ENCODE measurements at places on chromosomes 5 and 9.

DNA sequence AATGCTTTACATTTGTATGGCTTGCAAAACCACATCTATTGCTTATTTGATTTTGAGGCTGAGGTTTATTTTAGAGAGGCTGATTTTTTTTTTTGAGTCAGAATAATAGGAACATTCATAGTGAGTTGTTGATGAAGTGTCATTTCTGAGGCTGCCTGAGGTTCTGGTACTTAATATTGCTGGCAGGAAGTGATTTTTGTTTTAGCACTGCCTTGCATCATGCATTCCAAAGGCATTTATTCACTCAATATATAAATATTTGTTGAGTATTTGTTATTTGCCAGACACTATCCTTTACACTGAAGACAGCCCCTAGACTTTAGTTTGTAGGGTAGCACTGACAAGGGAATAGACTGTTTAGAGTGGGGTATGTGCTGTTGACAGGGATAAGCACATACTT, 2.7 kb downstream of the RNF20 start:
- DNase-seq: no peak

DNA sequence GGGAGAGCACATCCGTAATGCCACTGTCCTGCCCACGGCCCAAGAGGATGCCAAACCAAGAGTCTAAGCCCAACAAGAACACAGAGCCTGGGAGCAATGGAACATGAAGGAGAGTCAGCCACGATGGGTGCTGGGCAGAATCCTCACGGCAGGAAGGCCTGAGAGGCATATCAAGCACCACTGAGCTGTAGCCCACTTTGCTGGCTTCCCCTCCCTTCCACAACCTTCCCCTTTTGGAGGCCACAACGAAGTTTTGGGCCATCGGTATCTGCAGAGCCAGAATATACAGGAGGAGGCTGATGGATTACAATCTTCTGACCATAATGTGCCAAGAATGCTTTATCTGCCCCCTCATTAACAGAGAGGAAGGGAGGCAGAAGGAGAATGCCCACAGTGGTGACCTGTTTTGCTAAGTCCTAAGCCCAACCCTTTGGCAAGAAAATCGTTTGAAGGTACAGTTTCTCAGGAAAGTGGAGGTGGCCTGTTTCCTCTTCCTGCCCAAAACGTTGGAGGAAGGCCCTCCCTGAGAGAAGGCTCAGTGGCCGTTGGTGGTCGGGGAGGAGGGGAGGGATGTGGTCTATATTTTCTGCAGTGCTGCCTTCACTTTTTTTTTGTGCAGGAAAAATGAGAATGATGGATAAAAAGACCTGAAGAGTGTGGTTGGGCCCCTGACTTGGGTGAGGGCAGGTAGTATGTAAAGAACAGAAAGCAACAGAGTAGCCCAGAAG, 26.2 kb downstream of the MACROH2A1 start:
- DNase-seq: no peak

GRCh38 chr9:459491-460444, 245.1 kb downstream of the DOCK8 start:
- no peak for DNase-seq

- no peak for DNase-seq
Measured at GRCh38 chr5:76704131-76704663, 11.7 kb upstream of the F2R start.

DNA sequence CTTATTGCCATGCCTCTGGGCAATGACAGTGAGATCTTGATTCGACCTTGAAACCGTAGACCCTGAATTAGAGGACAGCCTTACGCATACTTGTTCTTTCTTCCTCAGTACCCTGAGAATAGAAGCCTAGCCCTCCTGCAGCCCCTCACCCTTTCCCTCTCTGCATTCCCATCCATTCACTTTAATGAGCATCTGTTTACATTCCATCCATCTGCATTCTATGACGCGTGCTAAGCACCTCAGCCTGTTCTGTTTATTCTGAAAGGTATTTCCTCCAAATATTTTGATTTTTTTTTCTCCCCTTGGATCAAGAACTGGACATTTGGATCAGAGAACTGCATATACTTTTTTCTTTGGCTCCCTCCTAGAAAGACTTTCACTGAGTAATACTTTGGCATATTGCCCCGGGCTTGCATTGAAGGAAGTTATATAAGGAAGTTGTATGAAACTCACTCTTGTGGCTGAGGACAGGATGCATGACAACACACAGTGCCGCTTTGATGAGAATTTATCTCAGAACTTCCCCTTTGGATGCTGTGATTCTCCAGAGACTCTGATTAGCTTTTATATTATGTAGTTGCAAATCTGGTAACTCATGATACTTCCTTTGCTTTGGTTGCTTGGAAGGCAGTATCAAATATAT, 15.7 kb downstream of the TMEM8B start:
- peak; percentile 50 for DNase-seq

DNA sequence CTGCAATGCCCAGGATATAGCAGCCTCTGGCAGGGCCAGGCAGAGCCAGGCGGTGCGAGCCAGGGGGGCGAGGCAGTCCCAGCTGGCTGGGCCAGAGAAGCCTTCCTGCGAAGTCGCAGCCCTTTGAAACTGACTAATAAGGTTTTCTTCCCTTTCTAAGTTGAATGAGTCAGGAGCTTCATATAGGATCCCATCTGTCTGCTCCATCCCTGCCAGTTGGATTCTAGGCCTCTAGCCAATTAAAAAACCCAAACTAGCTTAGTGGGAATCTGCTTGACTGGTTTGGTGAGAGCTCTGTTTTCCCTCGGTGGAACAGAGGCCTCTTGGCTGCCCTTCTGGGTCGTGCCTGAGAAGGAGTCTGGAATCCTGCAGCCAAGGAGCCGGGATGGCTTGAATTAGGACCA, 70.1 kb upstream of the RAPGEF1 start:
- no peak for DNase-seq

DNA sequence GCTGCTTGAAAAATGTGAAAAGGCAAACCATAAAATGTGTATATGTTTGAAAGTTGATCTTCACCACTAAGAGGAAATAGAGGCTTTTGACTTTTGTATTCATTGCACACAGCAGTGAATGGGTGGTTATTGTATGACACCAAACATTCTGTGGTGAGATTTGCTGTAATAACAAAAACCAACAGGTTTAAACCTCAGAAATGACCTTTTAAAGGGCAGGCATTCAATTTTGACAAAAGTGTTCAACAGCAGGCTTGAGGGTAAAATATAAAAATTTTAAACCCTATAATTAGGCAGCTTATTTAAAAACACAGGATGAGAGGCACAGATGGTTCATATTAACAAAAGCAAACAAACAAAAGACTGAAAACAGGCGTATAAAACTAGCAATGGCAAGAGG, 128.1 kb upstream of the NUDT12 start:
- no peak for DNase-seq

GRCh38 chr9:131419026-131419614, 25.2 kb downstream of the PRRC2B start:
- DNase-seq: no peak

DNA sequence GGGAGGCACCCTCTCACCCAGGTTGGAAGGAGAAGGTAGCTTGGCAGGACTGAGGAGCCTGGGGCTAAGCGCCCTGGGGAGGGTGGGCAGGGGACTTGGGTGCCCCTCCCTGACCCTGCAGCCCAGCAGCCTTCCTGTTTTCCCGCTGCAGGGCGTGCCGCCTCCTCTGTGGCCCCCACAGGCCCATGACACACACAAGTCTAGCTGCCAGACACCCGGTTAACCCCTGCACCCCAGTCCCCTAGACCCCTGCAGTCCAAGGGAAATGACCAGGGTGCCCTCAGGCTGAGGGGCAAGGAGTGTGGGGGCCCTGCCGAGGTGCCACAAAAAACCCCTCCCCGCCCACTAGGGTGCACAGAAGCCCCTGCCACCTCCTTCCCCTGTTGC, 33.0 kb downstream of the GOLGA2 start:
- DNase-seq: no peak

DNA sequence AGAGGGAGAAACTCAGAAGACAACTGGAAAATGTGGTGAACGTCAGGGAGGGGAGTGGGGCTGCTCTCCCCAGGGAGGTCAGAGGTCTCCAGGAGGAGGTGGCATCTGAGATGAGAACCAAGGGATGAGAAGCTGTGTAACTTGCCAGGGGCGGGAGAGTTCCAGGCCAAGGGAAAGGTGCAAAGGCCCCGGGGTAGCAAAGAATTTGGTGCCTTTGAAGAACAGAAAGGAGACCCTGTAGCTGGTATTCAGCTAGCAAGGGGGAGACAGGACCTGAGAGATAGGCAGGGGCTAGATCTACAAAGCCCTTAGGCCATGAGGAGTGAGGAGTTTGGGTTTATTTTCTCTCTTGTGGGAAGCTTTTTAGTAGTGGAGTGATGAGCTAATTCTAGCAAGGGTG, 3.3 kb downstream of the DNM1 start:
- no peak for DNase-seq

- DNase-seq: peak; percentile 88
Measured at GRCh38 chr5:150541895-150542294, 34.0 kb downstream of the NDST1 start.

DNA sequence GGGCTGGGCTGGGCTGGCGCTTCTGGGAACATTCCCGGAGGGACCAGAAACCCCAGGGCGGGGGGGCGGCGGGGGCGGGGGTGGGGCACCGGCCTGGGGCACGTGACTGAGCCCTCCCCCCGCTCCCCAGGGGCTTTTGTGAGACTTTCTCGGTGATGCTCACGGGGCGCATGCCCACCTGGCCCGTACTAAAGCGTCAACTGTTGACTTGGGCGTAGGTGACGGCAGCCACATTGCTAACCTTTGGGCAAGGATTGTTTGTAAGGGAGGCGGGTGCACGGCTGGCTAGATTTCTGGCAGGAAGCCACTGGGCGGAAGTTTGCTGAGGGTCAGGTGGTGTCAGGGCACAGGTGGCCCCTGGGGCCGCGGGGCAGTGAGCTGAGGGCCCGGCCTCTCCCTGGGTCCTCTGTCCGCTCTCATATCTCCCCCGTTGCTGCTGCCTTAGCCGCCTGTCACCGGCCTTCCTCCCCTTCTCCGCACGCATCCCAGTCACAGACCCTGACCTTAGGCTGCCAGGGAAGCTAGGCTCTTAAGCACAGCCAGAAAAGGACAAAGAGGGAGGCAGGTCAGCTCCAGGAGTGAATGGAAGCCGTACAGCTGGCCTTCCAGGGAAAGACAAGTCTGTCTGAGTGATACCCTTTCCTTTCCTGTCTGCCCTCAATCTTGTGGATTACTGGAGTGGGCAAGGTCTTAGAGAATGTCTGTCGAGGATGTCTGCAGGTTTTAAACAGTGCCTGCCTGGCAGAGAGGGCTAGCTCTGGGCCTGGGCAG, 812 bp downstream of the CACFD1 start:
- peak; percentile 93 for DNase-seq

- DNase-seq: no peak
Measured at GRCh38 chr9:981491-981898, 5.0 kb downstream of the DMRT3 start.

- no peak for DNase-seq
Measured at GRCh38 chr5:96952118-96952750, 16.4 kb downstream of the LNPEP start.

DNA sequence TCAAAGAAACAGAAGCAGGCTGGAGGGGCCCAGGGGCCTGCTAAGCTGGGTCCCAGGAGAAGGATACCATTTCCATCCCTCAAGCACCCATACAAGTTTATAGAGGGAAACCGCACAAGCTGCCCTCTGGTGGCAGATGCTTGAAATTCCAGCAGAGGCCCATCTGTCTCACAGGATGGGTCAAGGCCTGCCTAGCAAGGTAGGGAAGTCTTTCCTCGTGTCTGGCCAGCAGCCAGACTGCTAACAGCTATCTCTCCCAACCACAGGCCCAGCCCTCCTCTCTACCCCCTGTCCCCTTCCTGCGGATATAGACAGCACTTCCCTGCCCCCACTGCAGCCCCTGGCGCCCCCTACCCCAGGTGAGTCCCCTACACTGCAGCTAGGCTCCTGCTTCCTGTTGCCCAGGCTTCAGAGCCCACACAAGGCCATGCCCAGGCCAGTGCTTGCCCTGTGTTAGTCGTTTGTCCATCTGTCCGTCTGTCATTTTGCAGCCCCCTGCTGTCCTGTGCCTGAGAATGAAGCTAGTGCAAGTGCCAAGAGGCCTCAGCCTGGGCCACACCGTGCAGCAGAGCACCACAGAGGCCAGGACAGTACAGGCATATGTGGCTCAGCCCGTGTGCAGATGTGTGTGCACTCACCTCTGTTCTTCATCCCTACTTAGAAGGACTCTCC, 26.2 kb downstream of the TCF7 start:
- peak; percentile 68 for DNase-seq

DNA sequence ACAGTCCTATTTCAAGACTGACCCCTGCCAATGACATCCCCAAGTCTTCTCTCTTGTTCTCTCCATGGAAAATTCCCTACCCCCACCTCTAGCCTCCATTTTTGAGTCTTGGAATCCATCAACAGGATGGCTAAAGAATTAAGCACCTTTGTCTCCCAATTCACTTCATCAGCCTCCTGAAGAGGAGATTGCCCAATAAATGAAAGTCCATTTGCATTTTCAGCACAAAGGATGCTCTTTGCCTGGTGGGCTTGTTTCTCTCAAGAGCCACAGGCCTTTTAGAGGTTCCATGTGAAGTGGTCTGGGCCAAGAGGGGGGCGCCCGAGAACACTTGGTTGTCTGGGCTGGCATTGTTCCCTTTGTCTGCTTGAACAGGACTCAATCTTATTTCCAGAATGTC, 12.6 kb downstream of the HSD17B3 start:
- no peak for DNase-seq

- DNase-seq: no peak
Measured at GRCh38 chr9:37929441-37929895, 25.5 kb upstream of the SLC25A51 start.

DNA sequence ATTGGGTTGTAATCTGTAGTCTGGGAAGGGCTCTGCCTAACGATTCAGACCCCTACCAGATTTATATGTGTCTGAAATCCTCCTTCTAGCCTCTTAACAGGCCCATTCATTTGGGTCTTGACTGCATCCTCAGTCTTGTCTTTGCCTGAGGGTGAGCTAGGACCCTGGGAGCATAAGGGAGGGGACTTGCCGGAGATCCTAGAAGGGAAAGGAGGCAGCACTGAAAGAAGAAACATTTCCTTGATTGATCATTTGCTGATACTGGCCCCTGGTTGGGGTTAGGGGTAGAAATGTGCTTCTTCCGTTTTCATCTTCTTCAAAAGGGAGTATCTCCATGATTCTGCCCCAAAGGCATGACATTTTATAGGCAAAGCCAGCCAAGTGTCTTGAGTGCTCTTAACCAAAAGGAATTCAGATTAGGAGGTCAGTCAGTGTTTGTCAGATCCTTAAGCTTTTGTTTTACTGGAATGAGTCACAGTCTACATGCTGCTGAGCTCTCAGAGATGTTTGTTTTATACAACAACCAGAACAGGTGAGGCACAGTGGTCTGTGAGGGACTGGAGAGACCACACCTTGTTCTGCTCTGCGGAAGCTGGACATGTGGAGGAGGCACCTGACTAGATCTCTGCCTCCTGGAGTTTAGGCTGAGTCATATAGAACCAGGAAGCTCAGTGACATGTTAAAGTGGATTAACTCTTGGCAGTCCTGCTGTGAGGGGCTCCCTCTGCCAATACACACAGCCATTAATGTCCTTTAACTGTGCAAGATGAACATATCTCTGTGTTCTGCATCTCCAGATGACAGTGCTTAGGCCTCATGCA, 37.7 kb downstream of the PCDHAC2 start:
- DNase-seq: no peak
